ENCODE measurements at places on chromosomes 4 and X. TPM values are rescaled to one million over a fixed set of nuclear protein-coding genes. Genes with fewer than 3 reads are reported as not detected.

Gene DRD5
- total RNA-seq = not detected

Gene TMPRSS11A
- not detected for total RNA-seq

Gene PNMA6F
- not detected for total RNA-seq

Gene RBMX
- 124 TPM for total RNA-seq

Gene MAMLD1
- total RNA-seq = 1.5 TPM

Gene MAGEE2
- total RNA-seq = not detected

Gene IL21
- not detected for total RNA-seq

Gene MSX1
- total RNA-seq = 7.9 TPM
